ENCODE measurements at places on chromosomes 3 and 15.
A peak's percentile ranks its signal among the peaks of the same experiment; 100 is the strongest.

DNA sequence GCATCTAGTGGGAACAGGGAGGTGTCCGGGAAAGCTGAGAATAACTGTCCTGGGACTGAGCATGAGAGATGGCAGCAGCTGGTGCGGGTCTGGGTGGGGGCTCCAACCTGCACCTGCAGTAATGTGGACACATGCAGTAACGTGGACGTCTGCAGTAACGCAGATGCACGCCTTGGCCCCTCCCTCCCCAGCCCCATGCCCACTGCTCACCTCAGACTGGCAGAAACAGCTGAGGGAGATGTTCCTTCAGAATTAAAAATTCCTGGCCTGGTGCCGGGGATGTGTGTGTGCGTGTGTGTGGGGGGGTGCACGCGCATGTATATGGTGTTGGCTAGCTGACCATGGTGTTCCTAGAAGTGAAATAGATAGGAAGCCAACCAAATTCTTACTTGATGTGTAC is 86.7 kb upstream of the OXTR start:
- no peak for DNase-seq

- DNase-seq = peak; percentile 28
Measured at GRCh38 chr3:149390772-149391212, 13.3 kb upstream of the TM4SF1 start.

GRCh38 chr15:71115567-71116351 is 488 bp downstream of the THSD4 start:
- peak; percentile 43 for DNase-seq

DNA sequence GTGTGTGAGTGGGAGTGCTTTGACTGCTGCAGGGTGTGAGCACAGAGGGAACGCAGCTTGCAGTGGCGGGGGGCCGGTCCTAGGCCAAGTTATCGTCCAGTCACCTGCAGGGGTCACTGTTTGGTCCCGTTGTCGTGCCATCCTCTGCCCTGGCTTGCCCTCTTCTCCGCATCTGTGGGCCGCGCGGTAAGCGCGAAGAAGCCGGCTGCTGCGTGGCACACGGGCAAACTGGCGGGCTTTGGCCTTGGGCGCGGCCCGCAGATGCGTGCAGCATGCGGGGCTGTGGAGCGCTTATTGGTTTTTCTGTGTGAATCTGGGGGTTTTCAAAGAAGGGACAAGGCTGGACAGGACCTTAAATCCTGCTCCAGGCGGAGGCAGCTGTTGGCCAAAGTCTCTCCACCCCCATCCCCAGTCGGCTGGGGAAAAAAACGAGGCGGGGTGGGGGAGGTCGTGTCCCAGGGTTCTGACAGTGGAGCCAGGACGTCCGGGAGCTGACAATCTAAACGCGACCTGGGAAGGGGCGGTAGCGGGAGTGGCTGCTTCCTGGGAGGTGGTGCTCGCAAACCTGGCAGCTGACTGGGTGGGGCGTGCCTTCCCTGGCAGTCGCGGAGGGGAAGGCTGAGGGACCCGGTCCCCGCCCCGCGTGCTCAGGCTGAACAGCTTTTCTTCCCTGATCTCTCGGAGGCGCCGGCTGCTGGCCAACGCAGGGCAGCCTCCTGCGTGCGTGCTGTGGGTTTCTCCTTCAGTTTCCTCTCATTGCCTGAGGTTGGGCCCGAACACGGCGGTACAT is 39.7 kb upstream of the VEPH1 start:
- DNase-seq = peak; percentile 49

GRCh38 chr15:62934236-62934971 is 108.1 kb upstream of the TPM1 start:
- no peak for DNase-seq

- no peak for DNase-seq
Measured at GRCh38 chr3:4693620-4694019, 200.5 kb downstream of the ITPR1 start.
